Activated T-helper 2 cell treated with anti-CD3 and anti-CD28 coated beads, Interferon-gamma antibody, Interleukin-2, Interleukin-4, amounts not matched to agents 10 μg/mL and 5 μg/mL and 100 μg/mL, durations not matched to agents 14 hours and 24 hours and 36 hours (primary cell): ENCODE measurements at places on chromosomes 5 and 9. TPM values are rescaled to one million over a fixed set of nuclear protein-coding genes. Genes with fewer than 3 reads are reported as not detected.

DNA sequence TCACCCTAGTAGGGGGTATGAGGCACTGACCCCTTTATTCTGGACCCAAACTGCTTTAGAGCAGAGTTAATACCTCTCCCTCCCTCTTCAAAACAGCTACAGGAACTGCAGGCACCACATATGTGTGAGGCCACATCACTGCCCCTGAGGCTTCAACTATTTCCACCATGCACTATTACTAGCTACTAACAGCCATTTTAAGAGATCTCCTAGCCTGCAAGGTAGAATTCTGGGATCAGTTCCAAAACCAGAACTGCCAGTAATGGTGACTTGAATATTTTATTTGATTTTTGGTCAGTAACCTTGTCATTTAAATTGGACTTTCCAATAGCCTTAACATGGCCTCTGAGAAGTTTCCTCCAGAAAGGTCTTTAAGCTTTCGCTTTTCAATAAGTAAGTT is 55.3 kb upstream of the FSD1L start:
- no peak for DNase-seq

DNA sequence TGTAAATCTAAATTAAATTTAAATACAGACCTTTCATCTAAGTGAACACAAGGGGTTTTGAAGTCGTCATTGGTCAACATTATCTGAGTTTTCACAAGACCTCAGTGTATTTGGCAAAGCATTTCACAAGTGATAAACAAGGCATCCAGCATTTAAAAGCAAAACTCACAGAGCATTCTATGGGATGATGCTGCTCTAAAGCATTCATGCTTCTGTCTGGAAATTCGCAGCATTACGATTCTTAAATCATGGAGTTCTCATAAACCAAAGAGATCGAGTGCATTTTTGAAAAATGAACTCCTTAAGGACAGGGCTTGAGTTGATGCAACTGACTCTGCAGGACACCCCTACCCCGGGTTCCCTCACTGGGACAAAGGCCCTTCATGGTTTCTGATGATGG is 46.1 kb upstream of the SPATA31E1 start:
- no peak for DNase-seq

DNA sequence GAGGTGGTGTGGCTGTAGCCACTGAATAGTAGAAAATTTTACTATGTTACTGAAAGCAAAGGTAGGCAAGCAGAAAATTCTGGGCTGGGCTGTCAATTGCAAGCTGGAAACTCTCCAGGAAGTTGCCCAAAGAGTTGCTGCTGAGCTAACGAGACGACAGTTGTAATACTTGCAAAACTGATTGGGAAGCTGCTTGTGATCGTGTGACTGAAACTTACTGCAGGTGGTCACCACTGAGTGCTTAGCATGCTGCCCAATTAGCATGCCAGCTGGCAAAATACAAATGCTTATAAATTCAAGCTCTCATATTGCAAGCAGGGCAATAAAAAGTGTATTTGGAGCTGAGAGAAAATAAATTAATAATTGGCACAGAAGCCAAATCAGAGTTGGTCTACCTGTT is 758.5 kb upstream of the EDIL3 start:
- no peak for DNase-seq

DNA sequence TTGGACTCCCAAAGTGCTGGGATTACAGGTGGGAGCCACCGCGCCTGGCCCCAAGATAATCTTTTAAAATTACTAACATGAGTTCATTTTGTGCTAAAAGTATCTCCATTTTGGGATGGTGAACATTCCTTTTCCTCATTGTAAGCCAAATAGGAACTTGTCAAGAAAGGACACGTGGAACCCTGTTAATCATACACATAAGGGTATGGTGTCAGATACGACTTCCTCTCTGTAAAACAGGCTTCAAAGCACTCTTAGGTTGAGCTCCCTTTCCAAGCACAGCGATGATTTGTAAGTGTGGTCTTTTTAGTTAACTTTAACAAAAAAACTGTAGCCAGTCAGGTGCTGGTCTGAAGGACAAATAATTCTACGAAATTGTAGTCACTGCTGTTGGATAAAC is 132.7 kb downstream of the UNC13B start:
- DNase-seq, result no peak

DNA sequence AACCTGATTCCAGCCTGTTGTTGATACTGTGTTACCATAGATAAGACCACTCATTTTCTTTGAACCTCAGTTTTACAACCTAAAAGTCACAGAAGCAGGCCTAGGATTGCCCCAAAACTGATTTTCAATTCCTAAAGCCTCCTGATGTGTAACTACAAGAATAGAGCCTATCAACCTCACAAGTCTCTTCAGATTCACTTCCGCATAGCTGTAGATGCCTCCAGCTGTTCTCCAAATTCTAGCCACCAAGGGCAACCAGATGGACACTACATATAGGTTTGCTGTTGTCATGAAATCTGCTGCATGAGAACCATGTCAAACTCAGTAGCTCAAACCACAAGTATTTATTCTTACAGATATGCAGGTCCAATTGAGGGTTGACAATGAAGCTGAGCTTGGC is 143.5 kb downstream of the SPATA31D1 start:
- DNase-seq, result no peak

- peak; percentile 39 for DNase-seq
Observed at GRCh38 chr9:75087289-75087823, 599 bp downstream of the NMRK1 start.

The TEX48 gene
- 0.41 and 0.68 TPM in 2 replicates for total RNA-seq

DNA sequence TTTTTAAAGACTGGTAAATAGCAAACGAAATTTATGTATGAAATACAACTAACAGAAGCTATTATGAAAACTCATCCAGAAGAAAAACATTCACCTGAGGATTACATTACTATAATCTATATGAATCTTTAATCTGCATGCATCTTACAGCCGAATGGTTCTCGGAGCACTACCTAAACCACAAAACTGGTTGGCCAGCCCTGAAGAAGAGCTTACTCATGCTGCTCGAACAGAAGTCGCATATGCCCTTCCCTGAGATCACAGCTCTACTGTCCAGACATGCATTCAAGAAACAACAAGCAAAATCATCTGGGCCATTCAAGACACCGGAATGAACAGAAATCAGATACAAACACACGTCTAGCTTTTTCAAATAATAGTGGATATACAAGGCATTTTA is 931.0 kb upstream of the DMAC1 start:
- no peak for DNase-seq

The TMEM250 gene
- 43.1 and 43.5 TPM in 2 replicates for total RNA-seq

DNA sequence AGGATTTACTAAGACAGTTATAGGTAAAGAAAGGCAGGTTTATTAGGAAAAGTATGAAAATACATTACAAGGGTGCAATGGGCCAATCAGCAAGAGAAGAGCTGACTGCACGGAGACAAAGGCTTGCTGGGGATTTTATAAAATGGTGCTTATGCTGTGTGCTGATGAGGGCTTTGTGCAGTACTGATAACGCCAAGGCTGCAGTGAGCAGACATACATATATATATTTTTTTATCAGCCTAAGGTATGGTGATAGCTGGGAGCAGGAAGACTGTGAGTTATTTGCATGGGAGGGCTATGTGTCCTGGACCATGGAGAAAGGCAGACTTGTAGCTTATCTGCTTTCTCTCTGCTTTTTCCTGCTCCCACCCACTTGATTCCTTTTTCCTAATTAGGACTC is 208.1 kb upstream of the ACTBL2 start:
- no peak for DNase-seq

The PTPRD gene
- total RNA-seq, result 1.1 and 1.5 TPM in 2 replicates

The NMUR2 gene
- total RNA-seq, result not detected in 2 replicates

DNA sequence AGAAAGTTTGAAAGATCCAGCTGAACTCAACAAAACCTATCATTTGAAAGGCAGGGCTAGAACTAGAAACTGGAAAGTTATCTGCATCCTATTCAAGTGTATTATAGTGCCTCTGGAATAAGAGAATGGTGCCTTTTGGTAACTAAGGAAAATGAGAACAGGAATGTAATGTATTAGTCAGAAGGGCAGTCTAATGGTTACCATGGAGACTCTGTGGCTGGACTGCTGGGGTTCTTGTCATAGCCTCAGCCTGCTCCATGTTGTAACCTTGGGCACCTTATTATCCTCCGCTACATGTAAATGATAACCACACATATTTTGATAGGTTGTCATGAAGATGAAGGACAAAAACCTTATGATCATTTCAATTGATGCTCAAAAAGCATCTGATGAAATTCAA is 24.6 kb upstream of the IFNB1 start:
- no peak for DNase-seq

- DNase-seq, result no peak
Observed at GRCh38 chr9:122318284-122318683, 52.5 kb upstream of the PTGS1 start.

GRCh38 chr5:147290261-147290660 is 55.4 kb downstream of the STK32A start:
- no peak for DNase-seq

The EXD3 gene
- 6.8 and 8.0 TPM in 2 replicates for total RNA-seq

DNA sequence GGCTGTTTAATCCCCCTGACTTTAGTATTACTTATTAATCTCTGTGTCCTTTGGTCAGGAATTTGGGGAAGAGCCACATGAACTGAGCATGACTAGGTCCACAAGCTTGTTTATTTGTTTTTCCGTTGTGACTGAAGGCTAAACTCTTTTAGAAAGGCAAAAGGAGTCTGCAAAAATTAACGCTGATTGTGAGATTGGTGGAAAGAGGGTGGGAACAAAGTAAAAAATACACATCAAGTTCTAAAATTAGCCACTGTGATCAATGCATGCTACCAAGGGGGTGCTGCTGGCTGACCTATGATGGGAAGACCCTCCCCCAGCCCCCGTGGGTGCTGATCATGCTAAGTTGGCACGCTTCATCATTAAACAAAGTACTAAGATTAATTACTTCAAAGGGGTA is 356.8 kb downstream of the ADGRV1 start:
- DNase-seq, result no peak

GRCh38 chr9:137269231-137269772 is 8.2 kb upstream of the TOR4A start:
- DNase-seq, result no peak
